Thoracic aorta (tissue), 2 donors: ENCODE measurements at places on chromosomes 12 and 14. TPM values are rescaled to one million over a fixed set of nuclear protein-coding genes. Genes with fewer than 3 reads are reported as not detected.

Gene NTS
- total RNA-seq: not detected

Gene CCDC177
- total RNA-seq: not detected

Gene GLI1
- 13.0 TPM for total RNA-seq

Gene HAL
- not detected for total RNA-seq

DNA sequence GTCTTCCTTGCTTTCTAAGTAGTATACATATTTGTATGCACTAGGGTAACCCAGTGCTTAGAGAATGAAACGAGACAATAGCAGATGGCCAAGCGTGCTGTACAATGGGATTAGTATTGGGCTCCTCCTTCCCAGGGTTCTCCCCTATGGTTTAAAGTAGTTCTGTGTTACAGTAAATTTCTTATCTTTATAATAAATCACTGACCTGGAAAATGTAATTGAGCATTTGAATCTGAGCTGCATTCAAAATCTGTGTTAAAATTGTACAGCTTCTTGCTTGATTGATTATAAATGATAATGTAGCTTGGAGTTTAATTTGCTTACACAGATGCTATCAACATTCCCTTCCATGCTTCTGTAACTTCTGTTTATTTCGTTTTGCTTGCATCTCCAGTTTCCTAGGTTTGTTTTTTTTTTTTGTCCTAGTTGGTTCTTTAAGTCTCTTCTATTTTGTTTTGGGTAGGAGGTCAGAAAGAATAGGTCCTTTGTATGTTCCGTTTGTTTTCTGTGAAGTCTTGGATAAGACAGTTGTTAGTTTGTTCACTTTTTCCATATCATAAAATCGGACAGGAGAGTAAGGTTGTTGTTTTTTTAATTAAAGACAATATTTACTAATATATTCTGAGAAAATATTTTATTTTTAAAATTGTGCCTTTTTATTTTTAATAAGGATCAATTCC is 171.2 kb downstream of the ERC1 start:
- no peak for DNase-seq
- H3K27ac ChIP-seq: no peak overlapping the region
- H3K36me3 ChIP-seq: no peaks in the 10 kb centered on the region

DNA sequence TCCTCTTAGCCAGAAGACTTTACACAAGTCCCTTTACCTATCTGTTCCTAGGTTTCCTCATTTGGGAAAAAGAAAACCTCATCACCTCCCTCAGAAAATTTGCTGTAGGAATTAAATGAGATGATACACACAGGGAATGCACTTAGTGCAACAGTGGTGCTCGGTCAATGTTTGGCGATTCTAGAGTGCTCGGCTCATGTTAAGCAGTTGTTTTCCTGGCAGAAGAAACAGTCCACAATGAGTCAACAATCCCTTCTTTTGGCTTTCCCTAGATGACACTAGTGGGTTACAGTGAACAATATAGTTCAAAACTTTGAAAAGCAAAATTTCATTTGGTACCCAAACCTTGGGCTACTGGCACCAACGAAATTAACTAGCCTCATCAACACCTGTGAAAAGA is 3.9 kb upstream of the TMEM233 start:
- H3K27me3 ChIP-seq: no peaks in the 10 kb centered on the region
- H3K27ac ChIP-seq: no peak overlapping the region
- no peaks in the 10 kb centered on the region for H3K36me3 ChIP-seq
- H3K4me1 ChIP-seq: no peaks in the 10 kb centered on the region
- H3K4me3 ChIP-seq: no peak overlapping the region

DNA sequence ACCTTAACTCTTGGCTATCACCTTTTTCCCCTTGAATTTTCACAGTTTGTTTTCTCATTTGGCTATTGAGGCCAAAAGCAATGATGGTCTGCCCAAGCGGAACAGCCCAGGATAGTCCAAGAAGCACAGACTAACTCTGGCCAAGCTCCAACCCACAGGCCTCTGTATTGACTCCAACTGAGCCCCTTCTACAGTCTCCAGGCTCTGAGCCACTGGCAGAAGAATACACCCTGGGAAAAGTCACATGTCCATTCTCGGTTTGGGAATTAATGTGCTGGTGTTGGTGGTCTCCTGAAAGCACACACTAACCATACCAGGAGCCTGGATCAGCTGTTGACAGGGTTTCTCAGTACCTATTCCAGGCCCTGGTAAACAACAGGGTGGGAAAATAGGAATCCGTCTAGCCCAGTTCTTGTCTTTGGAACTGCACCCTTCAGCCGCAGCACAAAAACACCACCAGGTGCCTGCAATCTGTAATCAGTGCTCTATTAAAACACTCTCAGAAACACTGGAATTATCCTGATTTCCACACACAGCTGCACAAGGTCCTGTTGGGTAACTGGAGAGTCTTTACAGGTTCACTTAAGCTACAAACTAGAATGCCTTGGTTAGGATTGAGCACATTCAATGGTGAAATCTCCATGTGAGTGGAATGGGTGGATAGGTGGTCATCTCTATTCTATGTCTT is 63.6 kb downstream of the STXBP6 start:
- H3K27me3 ChIP-seq: no peaks in the 10 kb centered on the region
- H3K27ac ChIP-seq: no peak overlapping the region
- H3K4me1 ChIP-seq: no peaks in the 10 kb centered on the region
- no peak overlapping the region for H3K4me3 ChIP-seq
- DNase-seq: no peak

Gene DTX1
- total RNA-seq: 0.41 TPM

DNA sequence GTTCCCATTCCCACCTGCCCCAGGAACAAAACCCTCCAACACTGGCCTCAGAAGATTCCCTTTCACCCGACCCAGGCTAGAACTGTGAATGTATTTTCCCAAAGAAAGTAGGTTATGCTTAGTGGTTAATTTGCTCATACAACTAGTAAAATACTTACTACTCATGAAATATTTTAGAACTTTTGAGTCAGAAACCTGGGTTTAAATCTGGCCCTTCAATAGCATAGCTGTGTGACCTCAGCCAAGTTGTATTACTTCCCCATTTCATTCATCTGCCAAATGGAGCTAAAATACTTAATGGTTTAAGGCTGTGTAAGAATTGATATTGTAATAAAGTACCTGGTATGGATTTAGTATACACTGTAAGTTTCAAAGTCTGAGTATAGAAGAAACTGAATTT is 69.1 kb upstream of the DNM1L start:
- H3K4me1 ChIP-seq: no peaks in the 10 kb centered on the region
- H3K4me3 ChIP-seq: no peak overlapping the region
- H3K27me3 ChIP-seq: no peaks in the 10 kb centered on the region

GRCh38 chr14:66038618-66039017 is 447.6 kb upstream of the CCDC196 start:
- no peak for DNase-seq
- H3K4me1 ChIP-seq: no peaks in the 10 kb centered on the region
- no peaks in the 10 kb centered on the region for H3K27me3 ChIP-seq
- H3K27ac ChIP-seq: no peak overlapping the region
- no peak overlapping the region for H3K4me3 ChIP-seq

- no peak overlapping the region for H3K27ac ChIP-seq
- H3K4me3 ChIP-seq: no peak overlapping the region
- H3K36me3 ChIP-seq: no peaks in the 10 kb centered on the region
- no peaks in the 10 kb centered on the region for H3K4me1 ChIP-seq
- H3K27me3 ChIP-seq: no peaks in the 10 kb centered on the region
- no peak for DNase-seq
Observed at GRCh38 chr12:130184404-130185090, 22.3 kb downstream of the FZD10 start.

Gene SLC39A2
- total RNA-seq: not detected

DNA sequence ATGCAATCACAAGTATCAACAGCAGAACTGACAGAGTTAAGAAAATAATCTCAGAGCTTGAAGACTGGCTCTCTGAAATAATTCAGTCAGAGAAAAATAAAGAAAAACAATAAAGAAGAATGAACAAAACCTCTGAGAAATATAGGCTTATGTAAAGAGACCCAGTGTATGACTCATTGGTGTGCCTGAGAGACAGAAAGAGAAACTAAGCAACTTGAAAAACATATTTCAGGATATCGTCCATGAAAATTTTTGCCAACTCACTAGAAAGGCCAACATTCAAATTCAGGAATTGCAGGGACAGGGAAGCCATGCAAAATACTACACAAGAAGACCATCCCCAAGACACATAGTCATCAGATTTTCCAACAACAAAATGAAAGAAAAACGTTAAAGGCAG is 56.2 kb downstream of the APOBEC1 start:
- peak overlapping the region; percentile 24 for H3K4me3 ChIP-seq
- no peak overlapping the region for H3K27ac ChIP-seq
- no peak for DNase-seq
- no peaks in the 10 kb centered on the region for H3K27me3 ChIP-seq
- no peaks in the 10 kb centered on the region for H3K36me3 ChIP-seq

DNA sequence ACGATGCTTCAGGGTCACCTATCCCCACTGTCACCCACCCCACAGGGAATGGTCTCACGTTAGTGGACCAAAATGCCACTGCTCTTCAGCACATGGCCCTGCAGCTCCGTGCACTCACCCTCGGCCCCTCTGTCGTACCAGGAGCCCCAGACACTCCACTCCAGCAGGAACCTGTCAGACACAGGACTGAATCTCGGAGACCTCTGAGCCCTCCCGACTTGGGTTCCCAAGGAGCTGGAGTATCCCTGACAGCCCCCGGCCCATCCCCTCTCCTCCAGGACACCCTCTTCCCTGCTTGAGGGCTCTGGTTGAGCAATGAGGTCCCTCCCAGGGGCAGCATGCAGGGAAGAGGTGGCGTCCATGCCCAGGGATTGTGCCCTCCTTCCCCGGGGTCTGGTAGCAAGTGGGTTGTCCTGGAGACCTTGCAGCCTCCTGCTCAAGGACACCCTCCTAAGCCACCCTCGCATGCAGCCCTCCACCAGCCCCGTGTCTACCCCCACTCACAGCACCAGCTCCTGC is 20.4 kb upstream of the LRTM2 start:
- no peak overlapping the region for H3K4me3 ChIP-seq
- H3K27me3 ChIP-seq: no peaks in the 10 kb centered on the region
- no peak for DNase-seq
- peaks cover 25% of the 10 kb centered on the region for H3K4me1 ChIP-seq
- no peak overlapping the region for H3K27ac ChIP-seq

GRCh38 chr14:101202627-101203404 is 299.3 kb upstream of the RTL1 start:
- no peak overlapping the region for H3K4me3 ChIP-seq
- no peaks in the 10 kb centered on the region for H3K4me1 ChIP-seq
- H3K27ac ChIP-seq: no peak overlapping the region
- H3K36me3 ChIP-seq: no peaks in the 10 kb centered on the region

DNA sequence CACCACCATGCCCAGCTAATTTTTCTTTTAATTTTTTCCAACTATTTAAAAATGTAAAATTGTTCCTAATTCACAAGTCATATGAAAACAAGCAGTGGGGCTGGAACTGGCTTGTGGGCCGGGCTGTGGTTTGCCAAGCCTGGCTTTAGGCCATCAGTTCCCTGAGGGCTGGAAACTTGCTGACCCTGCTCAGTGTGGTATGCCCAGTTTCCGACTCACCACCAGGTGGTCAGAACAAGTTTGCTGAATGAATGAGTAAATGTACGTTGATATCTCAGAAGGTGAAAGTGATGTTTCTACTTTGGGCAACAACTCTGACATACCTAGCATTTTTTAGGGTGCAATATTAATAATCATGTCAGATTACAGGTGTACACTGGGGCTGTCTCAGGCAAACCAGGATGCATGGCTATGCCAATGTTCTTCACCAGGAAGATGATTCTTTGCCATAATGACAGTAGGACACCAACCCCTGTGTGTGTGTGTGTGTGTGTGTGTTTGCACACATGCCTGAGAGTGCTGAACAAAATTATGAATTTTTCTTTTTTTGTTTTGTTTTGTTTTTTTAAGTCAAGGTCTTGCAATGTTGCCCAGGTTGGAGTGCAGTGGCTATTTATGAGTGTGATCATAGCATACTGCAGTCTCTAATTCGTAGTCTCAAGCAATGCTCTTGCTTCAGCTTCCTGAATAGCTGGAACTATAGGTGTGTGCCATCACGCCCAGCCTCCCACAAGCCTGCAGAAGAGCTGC is 106.1 kb downstream of the PTPN11 start:
- no peak for DNase-seq
- no peak overlapping the region for H3K4me3 ChIP-seq
- H3K27me3 ChIP-seq: no peaks in the 10 kb centered on the region
- H3K27ac ChIP-seq: no peak overlapping the region
- H3K36me3 ChIP-seq: no peaks in the 10 kb centered on the region
- no peaks in the 10 kb centered on the region for H3K4me1 ChIP-seq

Gene TESPA1
- not detected for total RNA-seq

GRCh38 chr14:65006261-65006721 is 19.6 kb downstream of the FNTB start:
- no peak for DNase-seq
- H3K4me1 ChIP-seq: no peaks in the 10 kb centered on the region
- no peak overlapping the region for H3K4me3 ChIP-seq
- no peak overlapping the region for H3K27ac ChIP-seq
- H3K36me3 ChIP-seq: no peaks in the 10 kb centered on the region

GRCh38 chr12:21993438-21993981 is 52.3 kb upstream of the ABCC9 start:
- no peaks in the 10 kb centered on the region for H3K27me3 ChIP-seq
- H3K36me3 ChIP-seq: no peaks in the 10 kb centered on the region
- no peak overlapping the region for H3K4me3 ChIP-seq
- DNase-seq: no peak

- DNase-seq: no peak
- H3K27me3 ChIP-seq: no peaks in the 10 kb centered on the region
- H3K4me3 ChIP-seq: no peak overlapping the region
- no peaks in the 10 kb centered on the region for H3K36me3 ChIP-seq
- H3K27ac ChIP-seq: no peak overlapping the region
Observed at GRCh38 chr12:76702946-76703345, 61.0 kb upstream of the ZDHHC17 start.

Gene SLC35F4
- total RNA-seq: not detected

DNA sequence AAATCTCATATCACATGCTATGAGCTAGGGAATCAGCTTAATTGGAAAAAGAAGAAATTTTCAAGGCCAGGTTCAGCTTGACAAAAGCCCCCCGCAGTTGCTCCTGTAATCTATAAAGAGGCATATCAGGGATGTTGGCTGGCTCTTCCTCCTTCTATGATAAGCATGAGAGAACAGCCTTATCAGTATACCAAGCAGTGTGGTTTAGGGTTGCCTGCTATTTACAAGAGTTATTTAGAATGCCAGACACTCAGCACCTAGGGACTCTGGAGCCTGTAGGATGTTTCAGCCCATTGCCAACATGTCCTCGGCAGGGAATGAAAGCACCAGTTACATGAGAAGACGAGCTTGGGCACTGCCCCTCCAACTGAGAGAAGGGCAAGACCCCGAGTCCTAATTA is 89.5 kb upstream of the TMPO start:
- H3K27ac ChIP-seq: no peak overlapping the region
- H3K4me3 ChIP-seq: no peak overlapping the region
- H3K4me1 ChIP-seq: no peaks in the 10 kb centered on the region
- H3K27me3 ChIP-seq: no peaks in the 10 kb centered on the region
- no peaks in the 10 kb centered on the region for H3K36me3 ChIP-seq

GRCh38 chr12:109448272-109448671 is 28.8 kb downstream of the KCTD10 start:
- peaks cover 20% of the 10 kb centered on the region for H3K36me3 ChIP-seq
- DNase-seq: no peak
- no peak overlapping the region for H3K4me3 ChIP-seq
- H3K4me1 ChIP-seq: no peaks in the 10 kb centered on the region

- no peak for DNase-seq
- no peak overlapping the region for H3K27ac ChIP-seq
- H3K36me3 ChIP-seq: no peaks in the 10 kb centered on the region
- H3K4me3 ChIP-seq: no peak overlapping the region
- peaks cover 7% of the 10 kb centered on the region for H3K4me1 ChIP-seq
Observed at GRCh38 chr14:99256483-99256874, 15.5 kb downstream of the BCL11B start.

Gene LRP6
- 41.5 TPM for total RNA-seq
